ENCODE measurements at places on chromosomes 1 and 21. TPM values are rescaled to one million over a fixed set of nuclear protein-coding genes. Genes with fewer than 3 reads are reported as not detected.
A peak's percentile ranks its signal among the peaks of the same experiment; 100 is the strongest.

- peaks cover 50% of the 10 kb centered on the region for H3K4me1 ChIP-seq
- no peak for DNase-seq
- no peaks in the 10 kb centered on the region for H3K27me3 ChIP-seq
- H3K36me3 ChIP-seq = peaks cover 37% of the 10 kb centered on the region
- no peak overlapping the region for H3K4me3 ChIP-seq
- no peak overlapping the region for H3K27ac ChIP-seq
Measured at GRCh38 chr1:208024406-208024805, 113.5 kb upstream of the CD34 start.

KCNK1 gene
- 2.5 TPM for total RNA-seq

LINGO4 gene
- 0.22 TPM for total RNA-seq

GRCh38 chr1:67771152-67771551, 62.1 kb downstream of the GNG12 start:
- peaks cover 8% of the 10 kb centered on the region for H3K36me3 ChIP-seq
- peak overlapping the region; percentile 9 for H3K27ac ChIP-seq
- no peaks in the 10 kb centered on the region for H3K27me3 ChIP-seq
- no peak overlapping the region for H3K4me3 ChIP-seq
- peaks cover 7% of the 10 kb centered on the region for H3K4me1 ChIP-seq

DNA sequence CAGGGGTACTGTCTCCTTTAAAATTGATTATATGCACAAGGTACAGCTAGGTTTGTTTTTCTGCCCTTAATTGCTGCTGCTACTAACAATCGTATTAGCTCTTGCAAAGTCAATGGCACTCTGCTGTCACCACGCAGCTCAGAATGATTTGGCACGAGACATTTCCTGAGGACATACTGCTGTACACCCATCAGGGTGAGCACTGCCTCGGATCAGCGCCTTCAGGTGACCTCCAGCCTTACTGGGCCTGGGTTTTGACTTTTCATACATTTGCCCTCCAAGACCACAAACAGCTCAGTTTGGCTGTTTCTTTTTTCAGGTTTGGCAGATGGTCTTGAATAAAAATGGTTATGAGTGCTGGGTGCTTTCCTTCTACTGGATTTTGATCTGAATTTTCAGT, 110.9 kb downstream of the NTPCR start:
- no peaks in the 10 kb centered on the region for H3K36me3 ChIP-seq
- no peaks in the 10 kb centered on the region for H3K27me3 ChIP-seq
- no peaks in the 10 kb centered on the region for H3K4me1 ChIP-seq
- no peak for DNase-seq
- no peak overlapping the region for H3K4me3 ChIP-seq

GRCh38 chr1:4796161-4797015, 142.0 kb downstream of the AJAP1 start:
- no peak overlapping the region for H3K4me3 ChIP-seq
- peaks cover 28% of the 10 kb centered on the region for H3K4me1 ChIP-seq
- H3K36me3 ChIP-seq = no peaks in the 10 kb centered on the region
- H3K27me3 ChIP-seq = peaks cover 19% of the 10 kb centered on the region
- DNase-seq = peak; percentile 34

- H3K4me1 ChIP-seq = no peaks in the 10 kb centered on the region
- H3K36me3 ChIP-seq = no peaks in the 10 kb centered on the region
- no peaks in the 10 kb centered on the region for H3K27me3 ChIP-seq
- no peak overlapping the region for H3K27ac ChIP-seq
- no peak for DNase-seq
- H3K4me3 ChIP-seq = no peak overlapping the region
Measured at GRCh38 chr21:31087639-31088473, 49.6 kb upstream of the KRTAP19-8 start.

- DNase-seq = peak; percentile 88
- peak overlapping the region; percentile 84 for H3K4me3 ChIP-seq
- H3K27ac ChIP-seq = peak overlapping the region; percentile 96
- peaks cover 2% of the 10 kb centered on the region for H3K4me1 ChIP-seq
Measured at GRCh38 chr1:227317523-227318015, 723 bp downstream of the CDC42BPA start.

DNA sequence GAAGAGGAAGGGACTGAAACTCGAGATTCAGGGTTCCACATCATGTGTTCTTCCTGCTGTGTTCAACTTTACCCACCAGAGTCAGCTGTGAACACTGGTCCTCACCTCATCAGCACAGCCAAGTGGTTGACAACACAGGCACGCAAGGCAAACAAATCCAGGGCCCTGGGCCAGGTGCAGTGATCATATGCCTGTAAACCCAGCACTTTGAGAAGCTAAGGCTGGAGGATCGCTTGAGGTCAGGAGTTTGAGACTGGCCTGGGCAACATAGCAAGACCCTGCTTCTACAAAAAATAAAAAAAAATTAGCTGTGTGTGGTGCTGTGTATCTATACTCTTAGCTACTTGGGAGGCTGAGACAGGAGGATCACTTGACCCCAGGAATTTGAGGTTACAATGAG, 8.4 kb upstream of the XKR8 start:
- H3K27ac ChIP-seq = no peak overlapping the region
- H3K27me3 ChIP-seq = peaks cover 2% of the 10 kb centered on the region
- H3K4me3 ChIP-seq = no peak overlapping the region
- H3K36me3 ChIP-seq = no peaks in the 10 kb centered on the region

HIVEP3 gene
- total RNA-seq = 0.93 TPM

- DNase-seq = peak; percentile 66
- no peaks in the 10 kb centered on the region for H3K36me3 ChIP-seq
- H3K27me3 ChIP-seq = peaks cover 4% of the 10 kb centered on the region
- no peak overlapping the region for H3K4me3 ChIP-seq
Measured at GRCh38 chr1:63909526-63909925, 135.7 kb downstream of the ROR1 start.

- H3K27me3 ChIP-seq = no peaks in the 10 kb centered on the region
- H3K36me3 ChIP-seq = no peaks in the 10 kb centered on the region
- H3K27ac ChIP-seq = no peak overlapping the region
- H3K4me3 ChIP-seq = no peak overlapping the region
- no peaks in the 10 kb centered on the region for H3K4me1 ChIP-seq
Measured at GRCh38 chr1:86641318-86641717, 63.1 kb upstream of the SH3GLB1 start.

CIART gene
- total RNA-seq = 2.2 TPM
